ENCODE measurements at places on chromosomes 7 and 10.

- DNase-seq, result no peak
Observed at GRCh38 chr7:20327055-20327454, 3.6 kb upstream of the ITGB8 start.

DNA sequence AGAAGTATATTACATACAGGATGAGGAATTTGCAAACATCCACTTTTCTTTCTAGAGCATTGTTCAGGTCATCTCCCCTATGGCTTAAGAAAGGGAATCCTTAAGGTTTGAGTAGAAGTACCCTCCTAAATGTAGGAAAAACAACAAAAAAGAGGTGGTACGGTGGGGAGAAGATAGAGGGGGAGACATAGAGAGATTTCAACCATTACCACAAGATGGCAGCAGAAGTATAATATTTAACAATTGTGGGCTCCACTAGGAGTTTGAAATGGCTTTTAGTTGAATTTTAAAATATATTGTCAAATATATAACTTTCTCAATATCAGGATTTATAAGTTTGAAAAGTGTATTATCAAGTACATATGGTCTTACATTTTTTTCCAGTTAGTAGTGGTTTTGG lies 72.7 kb upstream of the PRKG1 start:
- DNase-seq, result no peak

GRCh38 chr7:126700807-126701604 lies 551.7 kb downstream of the GRM8 start:
- no peak for DNase-seq

GRCh38 chr7:70132226-70132851 lies 534.1 kb downstream of the AUTS2 start:
- DNase-seq, result no peak

Measured in cortex of kidney (tissue), 1 donor.